ENCODE measurements at places on chromosomes 7 and 10.

GRCh38 chr7:88546808-88547207 lies 212.7 kb upstream of the ZNF804B start:
- peak; percentile 29 for DNase-seq

DNA sequence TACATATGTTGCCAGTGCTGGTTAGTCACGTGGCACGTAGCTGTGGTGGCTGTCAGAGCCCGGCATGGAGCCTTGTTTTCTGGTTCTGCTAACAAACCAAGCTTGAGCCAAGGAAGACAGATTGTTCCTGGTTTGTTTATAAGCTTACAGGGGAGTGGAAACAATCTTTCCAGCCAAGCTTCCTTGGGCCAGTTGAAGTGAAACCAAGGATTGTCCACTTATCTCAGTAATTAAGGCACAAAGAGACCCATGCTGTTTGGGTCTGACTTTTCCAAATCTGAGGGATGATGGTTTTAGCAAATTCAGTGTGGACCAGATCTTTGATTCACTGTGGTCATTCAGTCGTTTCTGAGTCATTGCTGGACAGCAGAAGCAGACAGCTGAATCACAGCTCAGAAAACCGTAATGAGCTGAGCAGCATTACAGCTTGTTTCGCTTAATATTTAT lies 297.3 kb upstream of the COBL start:
- DNase-seq, result no peak

DNA sequence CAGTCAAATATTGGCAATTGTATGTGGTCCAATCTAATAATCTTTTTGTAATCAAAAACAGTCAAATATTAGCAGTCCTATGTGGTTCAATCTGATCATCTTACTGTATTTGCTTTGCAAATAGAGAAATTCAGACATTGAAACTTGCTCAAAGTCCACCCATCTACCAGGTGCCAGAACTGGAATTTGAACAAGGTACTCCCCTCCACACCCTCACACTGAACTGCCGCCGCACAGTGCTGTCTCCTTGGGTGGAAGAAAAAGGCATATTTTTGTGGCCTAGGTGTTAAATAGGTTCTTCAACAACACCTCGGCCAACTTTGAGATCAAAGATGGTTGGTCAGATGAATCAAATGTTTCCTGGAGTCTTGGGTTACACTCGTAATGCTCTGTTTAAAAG lies 544.2 kb upstream of the GALNT17 start:
- DNase-seq, result no peak

- DNase-seq, result peak; percentile 79
These were observed 352.0 kb downstream of the PCLO start for GRCh38 chr7:82810558-82811259.

DNA sequence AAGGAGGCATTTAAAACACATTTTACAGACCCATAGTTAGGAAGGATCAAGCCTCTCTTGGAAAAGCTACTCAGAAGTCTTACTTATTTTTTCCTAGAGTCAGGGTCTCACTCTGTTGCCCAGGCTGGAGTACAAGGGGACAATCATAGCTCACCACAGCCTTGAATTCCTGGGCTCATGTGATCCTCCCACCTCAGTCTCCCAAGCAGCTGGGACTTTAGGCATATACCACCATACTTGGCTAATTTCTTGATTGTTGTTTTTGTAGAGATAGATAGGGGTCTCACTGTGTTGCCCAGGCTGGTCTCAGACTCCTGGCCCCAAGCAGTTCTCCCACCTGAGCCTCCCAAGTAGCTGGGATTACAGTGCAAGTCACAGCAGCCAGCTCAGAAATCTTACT lies 354.7 kb upstream of the GALNT17 start:
- DNase-seq, result no peak

- DNase-seq, result peak; percentile 62
These were observed 39.5 kb downstream of the ZNF117 start for GRCh38 chr7:64951250-64951848.

DNA sequence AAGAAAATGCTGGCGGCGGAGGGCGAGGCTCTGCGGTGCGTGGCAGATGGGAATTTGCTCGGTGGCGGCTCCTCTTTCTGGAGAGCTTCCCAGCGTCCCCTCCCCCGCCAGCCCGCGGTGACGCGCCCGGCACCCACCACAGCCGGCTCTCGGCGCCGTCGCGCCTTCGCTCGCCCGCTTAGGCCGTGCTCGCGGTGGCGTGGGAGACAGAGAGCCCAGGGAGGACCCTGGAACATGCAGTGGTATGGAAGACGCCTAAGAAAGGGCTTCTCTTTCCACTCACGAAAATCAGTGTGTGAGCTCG lies 576 bp upstream of the CSGALNACT2 start:
- DNase-seq, result peak; percentile 54

GRCh38 chr7:146701166-146701565 lies 584.6 kb downstream of the CNTNAP2 start:
- DNase-seq, result no peak

- DNase-seq, result no peak
These were observed 8.5 kb upstream of the GLCCI1 start for GRCh38 chr7:7959979-7960670.

- DNase-seq, result no peak
These were observed 208.9 kb downstream of the ARL4A start for GRCh38 chr7:12896316-12896715.

DNA sequence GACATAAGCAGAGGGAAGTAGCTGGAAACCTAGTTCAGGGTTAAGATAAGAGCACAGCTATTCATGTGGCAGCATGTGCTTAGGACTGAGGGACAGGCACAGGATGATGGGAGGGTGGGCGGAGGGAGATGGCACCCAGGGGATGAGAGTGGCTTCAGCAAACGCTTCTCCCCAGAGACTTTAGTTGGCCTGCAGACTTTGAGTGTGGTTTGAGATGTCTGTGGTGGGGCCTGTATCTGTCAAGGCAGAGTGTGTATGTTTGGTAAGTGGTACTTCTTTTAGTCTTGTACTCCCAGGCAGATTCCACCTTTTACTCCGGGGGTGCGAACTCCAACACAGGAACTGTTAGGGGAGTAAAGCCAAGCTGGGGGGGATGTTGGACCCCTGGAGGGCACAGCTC lies 88.9 kb downstream of the WDFY4 start:
- no peak for DNase-seq

- no peak for DNase-seq
These were observed 280.3 kb upstream of the HABP2 start for GRCh38 chr10:113272511-113272910.

DNA sequence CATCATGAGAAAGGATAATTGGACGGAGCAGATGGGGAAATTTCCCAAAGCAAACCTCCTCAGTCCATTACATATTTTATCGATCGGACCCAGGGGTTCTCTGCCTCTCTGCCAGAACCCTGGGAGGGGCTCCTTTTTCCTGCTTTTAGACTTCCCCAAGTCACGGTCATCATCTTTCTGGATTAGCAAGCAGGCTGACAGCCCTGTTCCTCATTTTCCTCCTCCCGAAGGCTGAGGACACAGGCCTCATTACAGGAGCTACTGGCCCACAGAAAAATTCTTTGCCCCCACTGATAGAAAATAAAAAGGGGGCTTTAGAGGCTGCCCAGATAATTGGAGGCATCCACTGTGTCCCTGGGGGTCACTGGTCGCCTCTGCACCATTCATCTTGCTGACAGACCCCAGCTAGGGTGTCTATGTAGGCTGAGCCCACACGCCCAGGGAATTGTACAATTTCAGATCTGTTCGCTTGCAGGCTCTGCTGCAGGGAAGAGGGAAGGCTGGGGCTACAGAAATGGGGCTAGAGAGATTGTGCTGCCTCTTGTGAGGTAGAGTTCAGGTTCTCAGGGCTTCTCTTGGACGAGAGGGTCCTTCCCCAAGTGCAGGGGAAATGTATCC lies 125.7 kb upstream of the SDK1 start:
- no peak for DNase-seq

- no peak for DNase-seq
These were observed 11.2 kb downstream of the ADRA2A start for GRCh38 chr10:111087968-111088505.

- DNase-seq, result no peak
These were observed 36.9 kb downstream of the ENTPD1 start for GRCh38 chr10:95792874-95793285.

DNA sequence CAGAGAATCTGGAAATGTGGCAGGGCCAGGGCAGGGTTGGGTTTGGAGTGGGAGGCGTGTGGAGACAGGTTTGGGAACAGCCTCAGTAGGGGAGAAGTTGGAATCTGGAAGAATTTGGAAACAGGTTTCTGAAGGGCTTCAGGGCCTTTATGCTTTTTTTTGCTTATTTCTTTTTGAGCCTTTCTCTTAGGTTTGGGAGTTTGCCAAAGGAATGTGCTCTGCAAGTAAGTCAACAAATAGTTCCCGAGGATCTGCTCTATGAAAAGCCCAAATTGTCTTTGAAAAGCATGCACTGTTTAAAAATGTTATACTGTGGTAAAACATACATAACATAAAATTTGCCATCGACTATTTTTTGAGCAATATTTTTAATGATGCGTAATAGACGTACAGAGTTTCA lies 86.7 kb upstream of the ADRB1 start:
- no peak for DNase-seq

DNA sequence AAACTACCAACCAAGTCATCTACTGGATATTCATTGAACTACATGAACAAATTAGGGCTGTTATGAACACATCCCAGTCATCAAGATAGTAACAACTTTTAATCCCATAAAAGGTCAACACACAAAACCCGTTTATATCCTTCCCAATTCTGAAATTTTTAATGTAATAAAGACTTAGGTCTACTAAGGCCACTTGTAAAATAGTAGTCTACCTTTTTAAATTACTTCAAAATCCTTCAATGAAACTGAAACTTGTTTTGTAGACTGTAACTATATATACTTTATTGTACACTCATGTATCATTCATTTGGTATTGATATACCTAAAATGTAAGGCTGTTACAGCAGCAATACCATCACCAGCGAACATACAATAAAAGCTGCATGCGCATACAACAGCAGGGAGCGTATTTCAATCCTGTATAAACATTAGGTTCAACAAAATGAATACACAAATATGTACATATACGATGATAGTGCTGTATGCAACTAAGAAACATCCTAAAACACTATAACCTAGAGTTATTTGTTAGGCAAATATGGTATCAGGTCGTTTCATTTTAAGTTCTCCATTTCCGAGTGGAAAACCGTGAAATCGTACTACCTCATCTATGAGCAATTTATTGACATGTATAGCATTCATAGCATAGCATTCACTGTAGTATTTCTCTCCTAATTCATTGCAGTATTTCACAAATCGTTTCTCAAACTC lies 973 bp downstream of the ATAD1 start:
- DNase-seq, result peak; percentile 13

DNA sequence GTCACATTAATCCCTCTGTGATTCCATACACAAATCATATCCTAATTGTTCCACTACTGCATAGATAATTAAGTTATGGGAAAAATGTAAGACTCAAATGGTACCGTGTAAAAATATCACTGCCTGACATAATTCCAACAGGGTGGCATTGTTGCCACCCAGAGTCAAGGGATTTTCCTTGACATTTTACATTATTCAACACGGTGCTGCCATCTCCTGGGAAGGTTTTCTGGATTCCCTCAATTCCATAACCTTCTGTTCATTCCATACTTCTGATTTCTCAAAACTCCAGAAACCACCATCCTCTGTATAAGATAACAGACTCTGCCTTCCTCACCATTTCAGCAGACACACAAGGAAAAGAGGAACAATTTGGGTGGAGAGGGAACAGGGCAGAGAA lies 495.9 kb downstream of the XPNPEP1 start:
- peak; percentile 18 for DNase-seq

DNA sequence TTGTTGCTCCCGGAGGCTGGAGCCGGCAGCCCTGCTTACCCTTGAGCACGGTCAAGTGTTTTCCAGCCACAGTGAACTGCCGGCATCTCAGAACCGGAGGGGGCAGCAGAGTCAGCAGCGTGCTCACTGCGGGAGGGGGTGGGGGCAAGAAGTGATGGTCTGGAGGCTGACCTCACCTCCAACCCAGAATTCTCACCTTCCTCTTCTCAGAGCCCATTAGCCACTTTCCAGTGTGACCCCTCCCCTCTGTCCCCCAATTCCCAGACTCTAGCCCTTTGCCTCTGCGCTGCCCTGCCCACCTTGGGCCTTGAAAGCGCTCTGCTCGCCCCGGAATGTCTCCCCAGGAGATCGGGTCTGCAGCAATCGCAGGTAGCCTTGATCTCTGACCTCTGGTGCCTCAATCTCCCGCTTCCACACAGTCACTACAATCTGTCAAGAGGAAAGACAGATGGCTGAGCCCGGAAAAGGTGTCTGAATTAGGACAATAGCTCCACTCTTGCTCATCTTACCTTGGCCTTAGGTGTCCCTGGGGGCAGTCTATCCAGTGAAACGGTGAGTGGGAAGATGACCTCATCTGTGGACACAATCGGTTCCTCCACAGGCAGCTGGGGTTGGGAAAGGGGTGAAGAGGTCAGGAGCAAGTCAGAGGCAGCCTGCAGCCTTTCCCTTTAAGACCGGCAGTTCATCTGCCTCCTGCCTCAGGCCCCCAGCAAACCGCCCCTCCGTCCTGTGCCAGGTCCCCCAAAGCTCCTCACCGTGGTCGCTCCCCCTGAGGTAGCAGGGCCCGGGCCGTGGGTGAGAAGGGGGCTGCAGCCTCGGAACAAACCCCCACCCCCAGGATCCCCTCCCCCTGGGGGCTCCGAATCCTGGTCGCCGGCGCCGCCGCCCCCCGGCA lies 942 bp downstream of the TRAPPC14 start:
- peak; percentile 79 for DNase-seq

DNA sequence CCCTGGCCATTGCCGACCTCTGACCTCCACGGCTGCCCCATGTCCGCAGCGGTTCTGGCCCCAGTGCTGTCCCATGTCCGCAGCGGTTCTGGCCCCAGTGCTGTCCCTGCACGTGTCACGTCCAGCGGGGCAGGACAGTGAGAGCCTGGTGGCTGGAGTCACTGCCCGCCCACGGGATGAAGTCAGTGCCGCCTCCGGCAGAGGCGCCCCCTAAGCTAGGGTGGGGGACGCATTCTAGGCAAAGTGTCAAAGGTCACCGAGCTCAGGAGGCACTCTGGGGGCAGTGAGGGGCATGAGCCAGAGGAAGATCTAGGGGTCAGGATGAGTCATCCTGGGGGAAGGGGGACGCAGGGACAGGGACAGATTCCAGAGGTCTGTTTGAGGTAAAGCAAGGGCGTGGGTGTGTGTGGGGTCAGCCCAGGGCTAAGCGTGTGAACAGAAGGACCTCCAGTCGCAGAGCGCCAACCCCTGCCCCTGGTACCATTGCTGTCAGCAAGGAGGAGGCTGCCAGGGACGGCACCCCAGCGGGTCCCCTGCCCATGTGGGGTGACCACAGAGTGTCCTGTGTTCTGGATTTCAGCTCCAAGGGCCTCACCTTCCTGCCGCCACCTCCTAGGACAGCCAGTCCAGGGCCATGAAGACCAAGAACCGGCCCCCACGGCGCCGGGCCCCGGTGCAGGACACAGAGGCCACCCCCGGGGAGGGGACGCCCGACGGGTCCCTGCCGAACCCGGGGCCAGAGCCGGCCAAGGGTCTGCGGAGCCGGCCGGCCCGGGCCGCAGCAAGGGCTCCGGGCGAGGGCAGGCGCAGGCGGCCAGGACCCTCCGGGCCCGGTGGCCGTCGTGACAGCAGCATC lies 665 bp downstream of the BHLHA15 start:
- DNase-seq, result peak; percentile 39

Data from SW480 (cell line).